Hematopoietic multipotent progenitor cell treated with erythropoietin and hydrocortisone succinate and interleukin-3 and kit ligand, for 8 days (in vitro differentiated cells): ENCODE measurements at places on chromosomes 16 and 17.
A peak's percentile ranks its signal among the peaks of the same experiment; 100 is the strongest.

DNA sequence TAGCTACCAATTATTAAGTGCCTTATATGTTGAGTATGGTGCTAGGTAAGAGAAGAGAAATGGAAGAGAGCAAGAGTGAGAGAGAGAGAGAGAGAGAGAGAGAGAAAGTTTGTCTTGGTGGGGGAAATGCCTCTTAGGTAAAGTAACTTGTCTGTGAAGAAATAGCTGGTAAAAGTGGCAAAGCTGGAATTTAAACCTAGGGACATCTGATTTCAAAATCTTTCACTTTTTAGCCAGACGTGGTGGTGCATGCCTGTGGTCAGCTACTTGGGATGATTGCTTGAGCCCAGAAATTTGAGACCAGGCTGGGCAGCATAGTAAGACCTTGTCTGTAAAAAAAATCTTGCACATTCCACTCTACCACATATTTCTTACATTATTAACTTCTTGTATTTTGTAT lies 23.0 kb upstream of the CDR2 start:
- DNase-seq = no peak

DNA sequence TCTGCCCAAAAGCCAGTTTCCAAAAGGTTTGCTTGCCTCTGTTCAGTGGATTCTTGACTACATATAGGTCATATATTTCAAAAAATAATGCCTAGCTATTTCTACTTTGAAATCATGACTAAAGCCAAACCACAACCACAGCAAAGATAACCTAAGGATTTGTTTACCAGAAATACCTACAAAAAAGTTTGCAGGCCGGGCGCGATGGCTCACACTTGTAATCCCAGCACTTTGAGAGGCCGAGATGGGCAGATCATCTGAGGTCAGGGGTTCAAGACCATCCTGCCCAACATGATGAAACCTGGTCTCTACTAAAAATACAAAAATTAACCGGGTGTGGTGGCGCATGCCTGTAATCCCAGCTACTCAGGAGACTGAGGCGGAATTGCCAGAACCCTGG lies 15.2 kb downstream of the CARHSP1 start:
- no peak for DNase-seq

DNA sequence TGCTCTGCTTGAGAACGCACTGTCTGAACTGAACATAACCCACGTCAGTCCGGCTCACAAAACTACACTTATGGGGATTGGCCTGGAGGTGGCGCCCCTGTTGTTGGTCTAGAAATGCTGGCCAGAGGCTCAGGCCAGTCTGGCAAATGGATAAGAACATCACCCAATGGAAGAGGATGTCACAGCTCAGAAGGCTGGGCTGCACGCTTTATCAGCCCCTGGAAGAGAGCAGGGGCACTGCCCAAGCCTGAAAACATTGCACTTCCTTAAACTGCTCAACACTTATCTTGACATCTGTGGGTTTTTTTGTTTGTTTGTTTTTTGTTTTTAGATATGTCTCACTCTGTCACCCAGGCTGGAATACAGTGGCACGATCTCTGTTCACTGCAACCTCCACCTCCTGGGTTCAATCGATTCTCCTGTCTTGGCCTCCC lies 24.8 kb upstream of the BPTF start:
- peak; percentile 97 for DNase-seq

- DNase-seq = no peak
Observed at GRCh38 chr17:80644536-80644935, 99.9 kb downstream of the RPTOR start.

- DNase-seq = no peak
Observed at GRCh38 chr17:45889579-45889978, 4.8 kb upstream of the MAPT start.

GRCh38 chr17:54956791-54957190 lies 11.7 kb downstream of the COX11 start:
- DNase-seq = no peak
